ENCODE measurements at places on chromosomes 4 and X. TPM values are rescaled to one million over a fixed set of nuclear protein-coding genes. Genes with fewer than 3 reads are reported as not detected.

TADA2B gene
- 13.3 TPM for total RNA-seq

LRP2BP gene
- 0.65 TPM for total RNA-seq

SNCA gene
- 0.19 TPM for total RNA-seq

ADGRG4 gene
- not detected for total RNA-seq

GRCh38 chr4:8005814-8006215, 66.2 kb upstream of the AFAP1 start:
- H3K36me3 ChIP-seq: no peaks in the 10 kb centered on the region
- no peaks in the 10 kb centered on the region for H3K4me1 ChIP-seq
- no peak for DNase-seq
- no peak overlapping the region for H3K27ac ChIP-seq
- H3K4me3 ChIP-seq: no peak overlapping the region

- H3K27me3 ChIP-seq: no peaks in the 10 kb centered on the region
- H3K4me3 ChIP-seq: no peak overlapping the region
- H3K36me3 ChIP-seq: no peaks in the 10 kb centered on the region
- no peaks in the 10 kb centered on the region for H3K4me1 ChIP-seq
Measured at GRCh38 chr4:125704726-125705125, 390.0 kb downstream of the FAT4 start.

DNA sequence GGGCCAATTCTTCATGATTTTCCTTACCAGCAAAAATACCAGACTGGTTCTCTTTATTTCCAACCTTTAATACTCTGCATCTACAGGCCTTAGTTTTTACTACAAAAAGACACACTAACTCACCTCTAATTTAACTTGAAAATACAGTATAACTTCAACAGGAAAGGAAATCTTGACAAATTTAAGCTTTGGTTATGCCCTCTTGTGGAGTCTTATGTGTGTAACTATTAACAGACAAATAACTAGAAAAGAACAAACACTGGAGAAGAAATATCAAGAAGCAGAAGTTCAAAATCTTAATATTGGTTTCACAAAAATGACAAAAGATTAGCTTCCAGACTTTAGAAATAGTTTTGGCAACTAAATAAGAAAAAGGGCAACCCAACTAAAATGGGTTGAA, 33.0 kb downstream of the PPA2 start:
- no peak for DNase-seq
- no peak overlapping the region for H3K27ac ChIP-seq
- H3K4me3 ChIP-seq: no peak overlapping the region
- no peaks in the 10 kb centered on the region for H3K27me3 ChIP-seq

Data from activated CD4-positive, alpha-beta T cell treated with anti-CD3 and anti-CD28 coated beads, Interleukin-2, amount 10 ng/mL, durations not matched to agents 24 days and 14 days (primary cell).